CD4-positive, alpha-beta T cell treated with Interleukin-4 for 1 hour (primary cell): ENCODE measurements at places on chromosomes 16 and 17.

- DNase-seq = no peak
These were observed 21.7 kb upstream of the SMURF2 start for GRCh38 chr17:64683796-64684195.

GRCh38 chr16:80806927-80807340 lies 2.5 kb upstream of the CDYL2 start:
- DNase-seq = peak; percentile 30

- DNase-seq = no peak
These were observed 5.1 kb upstream of the C1QTNF8 start for GRCh38 chr16:1101133-1101532.

GRCh38 chr17:64420143-64420670 lies 28.7 kb upstream of the MILR1 start:
- peak; percentile 56 for DNase-seq

DNA sequence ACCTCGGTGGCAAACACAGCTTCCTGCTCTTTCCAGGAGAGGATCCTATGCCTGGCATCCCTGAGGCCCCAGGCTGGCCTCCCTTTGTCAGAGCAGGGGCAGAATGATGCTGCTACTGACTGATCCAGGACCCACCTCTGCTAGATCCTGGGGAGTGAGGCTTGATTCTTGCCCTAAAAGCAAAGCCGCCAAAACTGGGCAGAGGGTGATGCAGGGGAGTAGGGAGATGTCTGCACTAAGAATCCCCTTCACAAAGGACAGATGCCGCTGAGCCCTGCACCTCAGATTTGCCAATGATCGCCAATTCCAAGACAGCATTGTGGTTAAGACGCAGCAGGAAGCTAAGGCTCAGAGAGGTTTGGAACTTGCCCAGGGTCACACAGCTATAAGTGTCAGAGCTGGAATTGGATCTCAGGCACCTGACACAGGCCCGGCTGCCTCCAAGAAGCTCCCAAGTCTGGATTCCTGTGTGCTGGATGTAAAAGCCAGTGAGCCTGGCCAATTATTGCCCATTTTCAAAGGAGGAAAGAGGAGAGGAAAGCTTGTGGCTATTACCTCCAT lies 60.7 kb upstream of the TNRC6C start:
- DNase-seq = no peak

DNA sequence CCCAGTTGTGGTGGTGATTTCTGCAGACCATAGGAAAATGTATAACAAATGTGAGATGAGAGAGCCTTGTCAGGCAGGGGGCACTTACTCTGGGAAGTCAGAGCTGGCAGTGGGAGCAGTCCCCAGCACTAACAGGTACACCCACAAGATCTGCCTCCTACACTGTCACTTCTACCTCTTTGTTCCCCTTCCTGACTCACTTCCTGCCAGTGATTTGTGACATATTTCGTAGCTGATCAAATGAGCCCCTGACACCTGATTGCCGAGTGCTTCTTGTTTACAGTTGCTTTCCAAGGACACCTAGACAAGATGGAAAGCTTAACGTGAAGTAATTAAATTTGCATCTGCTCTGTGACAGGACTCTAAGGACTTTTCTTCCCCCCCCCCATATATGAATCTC lies 40.5 kb downstream of the FTO start:
- DNase-seq = peak; percentile 12

DNA sequence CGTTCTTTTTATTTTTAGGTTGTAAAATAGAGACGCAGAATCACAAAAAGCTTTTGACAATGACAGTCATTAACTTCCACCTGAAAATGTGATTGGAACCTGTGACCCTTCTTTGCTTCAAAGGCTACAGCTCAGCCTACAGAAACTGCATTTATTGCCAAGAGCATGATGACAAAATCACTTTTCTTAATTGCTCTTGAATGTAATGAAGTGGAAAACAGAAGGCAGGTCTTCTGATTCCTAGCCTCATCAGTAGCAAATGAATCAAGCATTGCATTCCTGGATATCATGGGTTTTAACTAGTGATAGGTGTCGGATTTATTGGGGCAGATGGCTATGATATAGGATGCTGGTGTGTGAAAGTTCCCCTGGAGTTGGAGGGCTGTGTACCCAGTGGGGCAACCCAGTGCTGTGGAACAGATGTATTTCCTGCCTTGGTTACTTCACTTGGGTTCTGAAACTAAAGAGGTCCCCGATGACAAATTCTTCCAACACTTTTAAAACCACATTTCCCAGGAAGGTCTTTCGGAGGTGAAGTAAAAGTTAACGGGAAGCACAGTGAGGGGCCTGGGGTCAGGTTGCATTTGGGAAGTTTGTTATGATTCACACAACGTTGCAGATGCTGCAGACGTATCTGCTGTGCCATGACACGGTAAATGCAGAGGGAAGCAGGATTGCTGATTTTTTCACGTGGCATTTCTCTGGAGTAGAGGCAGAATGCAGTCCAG lies 127.5 kb downstream of the HS3ST3A1 start:
- no peak for DNase-seq
